Left lobe of liver (tissue), 2 donors: ENCODE measurements at places on chromosomes 3 and 15.

DNA sequence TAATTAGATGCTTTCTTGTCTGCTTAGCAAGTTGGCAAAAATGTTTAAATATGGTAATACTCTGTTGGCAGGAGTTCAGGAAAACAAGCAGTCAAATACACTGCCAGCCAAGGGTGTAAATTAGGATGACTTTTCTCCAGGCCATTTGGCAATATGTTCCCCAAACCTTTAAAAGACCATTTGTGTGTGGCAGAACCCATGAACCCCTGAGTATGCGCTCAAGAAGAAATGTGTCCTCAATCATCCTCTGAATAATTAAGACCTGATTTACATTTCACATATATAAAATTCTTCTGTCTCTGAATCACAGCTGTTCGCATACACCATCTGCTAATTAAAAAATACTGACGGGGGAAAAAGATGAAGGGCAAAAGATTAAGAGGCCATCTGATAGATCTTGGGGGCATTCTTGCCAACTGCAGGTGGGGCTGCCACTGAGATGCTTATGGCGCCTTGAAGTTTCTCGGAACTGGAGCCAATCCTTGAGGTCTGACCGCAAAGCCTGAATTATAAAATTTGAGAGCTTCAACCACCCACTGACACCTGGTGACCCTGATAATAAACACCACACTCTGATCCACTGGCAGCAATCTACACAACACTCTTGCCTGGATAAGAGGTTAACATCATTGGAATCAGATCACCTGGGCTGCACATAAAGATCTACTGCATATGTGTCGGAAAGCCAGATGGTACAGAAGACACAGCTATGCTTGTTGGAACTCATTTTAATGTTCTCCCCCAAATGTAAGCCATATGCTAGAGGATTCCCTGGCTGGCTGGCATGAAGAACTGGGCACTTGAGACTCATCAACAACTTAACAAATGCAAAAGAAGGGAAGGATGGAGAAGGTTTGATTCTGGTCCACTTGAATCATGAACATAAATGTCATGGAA is 190.6 kb downstream of the OSBPL10 start:
- DNase-seq = no peak

DNA sequence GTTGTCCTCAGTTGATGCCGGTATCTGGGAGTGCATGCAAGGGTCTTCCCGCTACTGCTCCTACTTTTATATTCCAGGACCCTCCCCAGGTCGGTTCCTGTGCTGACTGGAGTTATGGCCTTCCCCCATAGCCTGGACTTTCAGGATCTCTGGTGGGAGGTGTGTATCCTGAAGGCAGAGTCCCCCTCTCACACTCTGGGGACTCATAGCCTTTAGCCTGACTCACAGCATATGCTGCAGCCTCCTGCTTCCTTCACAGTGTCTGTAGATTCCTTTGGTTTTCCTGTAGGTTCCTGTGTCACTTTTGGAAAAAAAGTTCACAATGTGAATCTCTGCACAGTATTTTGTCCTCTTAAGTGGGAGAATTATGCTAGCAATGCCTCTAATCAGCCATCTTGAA is 180.6 kb upstream of the RBMS3 start:
- no peak for DNase-seq

DNA sequence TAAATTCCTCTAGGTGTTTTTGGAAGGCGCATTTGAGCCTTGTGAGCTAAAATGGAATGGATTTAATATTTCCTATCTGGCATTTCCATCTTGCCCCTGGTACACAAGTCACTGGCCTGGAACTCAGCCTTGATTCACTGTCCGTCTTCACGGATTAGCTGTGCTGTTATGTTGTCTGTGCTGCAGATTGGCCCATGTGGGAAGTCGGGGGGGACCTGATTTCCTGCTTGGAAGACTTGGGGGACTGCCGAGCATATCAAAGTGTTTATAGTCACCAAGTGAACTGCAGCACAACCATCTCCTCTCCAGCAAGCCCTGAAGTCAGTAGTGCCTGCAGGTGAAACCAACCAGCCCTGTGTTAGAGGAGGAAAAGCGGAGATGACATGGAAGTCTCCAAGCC is 12.2 kb downstream of the GHRL start:
- no peak for DNase-seq

- no peak for DNase-seq
Observed at GRCh38 chr3:127167315-127168043, 25.5 kb upstream of the PRR23E start.

DNA sequence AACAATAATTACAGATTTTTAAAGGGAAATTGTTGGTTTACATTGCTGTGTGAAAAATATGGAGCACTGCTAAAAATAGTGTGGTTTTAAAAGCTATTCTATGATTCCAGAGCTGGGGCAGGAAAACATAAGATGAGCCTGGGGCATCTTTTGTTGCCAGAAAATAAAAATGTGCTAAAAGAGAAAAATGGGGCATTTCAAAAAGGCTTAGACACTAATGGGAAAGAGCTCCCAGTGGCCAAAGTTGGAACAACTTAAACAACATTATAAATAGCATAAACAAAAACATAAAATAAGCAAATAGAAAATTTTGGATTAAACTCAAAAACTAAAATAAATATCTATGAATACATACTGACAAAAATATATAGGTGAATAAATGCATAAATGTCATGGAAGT is 478.9 kb downstream of the NLGN1 start:
- no peak for DNase-seq

DNA sequence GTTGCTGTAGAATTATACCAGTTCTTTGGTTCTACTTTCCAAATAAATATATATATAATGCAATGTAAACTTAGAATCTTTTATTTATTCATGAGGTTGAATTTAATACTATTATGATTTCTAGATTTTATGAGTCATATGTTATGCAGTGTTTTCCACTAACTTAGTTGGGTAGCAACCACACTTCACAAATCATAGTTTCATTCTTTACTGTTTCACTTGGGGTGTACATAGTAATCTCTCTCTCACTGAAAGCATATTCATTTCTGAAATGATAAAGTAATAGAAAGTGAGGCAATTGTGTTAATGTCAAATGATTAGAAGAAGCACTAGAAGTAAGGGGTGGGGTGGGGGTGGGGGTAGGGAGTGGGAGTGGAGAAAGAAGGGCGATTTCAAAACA is 52.6 kb downstream of the IQCH start:
- DNase-seq = no peak

DNA sequence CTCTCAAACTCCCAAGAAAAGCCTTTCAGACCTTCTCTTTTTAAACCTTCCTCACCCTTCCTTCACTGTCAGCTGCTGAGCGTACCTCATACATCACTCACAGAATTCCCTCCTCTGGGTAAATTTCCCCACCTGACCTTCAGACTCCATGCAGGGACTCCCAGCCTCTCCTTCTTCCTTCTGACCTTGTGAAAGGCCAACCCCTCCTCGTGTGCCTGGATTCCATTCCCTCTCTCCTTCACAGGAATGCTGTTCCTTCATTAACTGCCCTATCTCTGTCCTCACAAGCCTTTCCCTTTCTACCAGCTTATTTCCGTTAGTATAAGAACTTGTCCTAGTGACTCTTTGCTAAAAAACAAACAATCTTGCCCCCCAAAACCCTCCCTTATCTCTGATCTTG is 69.7 kb upstream of the MME start:
- DNase-seq = no peak

- no peak for DNase-seq
Observed at GRCh38 chr3:123123716-123124616, 57.1 kb downstream of the PDIA5 start.

- DNase-seq = no peak
Observed at GRCh38 chr3:63661242-63661641, 8.8 kb downstream of the SNTN start.

GRCh38 chr3:9976721-9977709 is 9.6 kb downstream of the EMC3 start:
- DNase-seq = peak; percentile 78

GRCh38 chr3:104582092-104582491 is 784.6 kb upstream of the ALCAM start:
- no peak for DNase-seq

GRCh38 chr15:90822204-90822955 is 46.0 kb upstream of the FURIN start:
- DNase-seq = no peak

- DNase-seq = peak; percentile 88
Observed at GRCh38 chr3:123653221-123653682, 68.4 kb upstream of the HACD2 start.

GRCh38 chr15:92822216-92823144 is 77.6 kb upstream of the CHD2 start:
- no peak for DNase-seq

DNA sequence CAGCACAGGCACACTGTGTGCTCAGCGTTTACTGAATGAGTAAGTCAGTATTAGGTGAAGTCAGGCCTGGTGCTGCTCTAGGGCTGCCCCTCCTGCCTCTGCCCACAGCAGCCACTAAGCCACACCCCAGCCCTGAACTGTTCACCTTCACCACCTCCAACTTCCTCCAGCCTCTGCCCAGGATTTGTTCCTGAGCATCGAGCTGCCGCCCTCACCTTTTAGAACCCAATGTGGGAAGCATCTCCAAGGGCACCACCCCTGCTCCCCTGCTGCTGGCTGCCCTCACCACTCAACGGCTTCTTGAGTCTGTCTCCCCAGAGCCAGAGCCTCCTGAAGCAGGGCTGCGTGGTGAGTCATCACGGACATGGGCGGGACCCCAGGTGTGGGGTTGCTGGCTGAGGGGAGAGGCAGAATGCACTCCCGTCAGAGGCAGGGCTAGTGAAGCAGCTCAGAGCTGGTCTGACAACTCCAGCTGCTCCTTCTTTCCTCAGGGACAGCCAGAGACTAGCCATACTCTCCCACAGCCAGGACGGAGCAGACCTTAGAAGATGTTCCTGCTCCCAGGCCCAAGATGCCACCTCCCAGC is 5.8 kb downstream of the HYAL2 start:
- no peak for DNase-seq

DNA sequence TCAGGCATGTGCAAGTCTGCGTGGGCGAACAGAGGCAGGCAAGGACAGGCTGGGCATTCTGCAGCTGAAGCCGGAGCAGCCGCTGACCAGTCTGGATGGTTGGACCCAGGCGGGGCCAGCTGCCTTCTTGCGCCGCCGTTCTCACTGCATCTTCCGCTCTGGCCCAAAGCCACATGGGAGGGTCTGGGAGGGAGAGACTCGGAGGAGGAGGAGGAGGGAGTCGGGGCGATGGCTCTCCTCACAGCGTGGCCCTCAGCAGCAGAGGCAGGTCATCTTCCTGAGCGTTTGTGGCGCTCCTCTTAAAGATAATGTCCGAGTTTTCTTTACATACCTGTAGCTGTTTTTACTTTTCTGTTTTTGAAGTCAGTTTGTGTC is 5.9 kb downstream of the CLK3 start:
- no peak for DNase-seq

DNA sequence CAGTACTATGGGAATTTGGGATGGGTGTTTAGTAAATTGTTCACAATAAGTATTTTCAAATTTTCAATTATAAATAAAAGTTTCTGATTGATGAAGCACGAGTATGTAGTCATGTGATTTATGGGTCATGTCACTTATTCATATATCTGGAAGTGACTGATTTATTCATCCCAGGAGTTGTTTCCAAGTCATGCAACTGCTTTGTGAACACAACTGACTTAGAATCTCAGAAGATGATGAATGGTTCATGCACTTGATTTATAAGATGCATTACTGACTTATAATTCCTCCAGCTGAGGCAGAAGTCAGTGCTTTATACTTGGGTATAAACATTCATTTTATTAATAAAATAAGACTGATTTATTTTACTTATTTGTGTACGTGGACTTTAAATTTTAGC is 137.8 kb upstream of the CBLB start:
- DNase-seq = no peak

GRCh38 chr15:37594417-37594816 is 340.0 kb upstream of the TMCO5A start:
- no peak for DNase-seq

DNA sequence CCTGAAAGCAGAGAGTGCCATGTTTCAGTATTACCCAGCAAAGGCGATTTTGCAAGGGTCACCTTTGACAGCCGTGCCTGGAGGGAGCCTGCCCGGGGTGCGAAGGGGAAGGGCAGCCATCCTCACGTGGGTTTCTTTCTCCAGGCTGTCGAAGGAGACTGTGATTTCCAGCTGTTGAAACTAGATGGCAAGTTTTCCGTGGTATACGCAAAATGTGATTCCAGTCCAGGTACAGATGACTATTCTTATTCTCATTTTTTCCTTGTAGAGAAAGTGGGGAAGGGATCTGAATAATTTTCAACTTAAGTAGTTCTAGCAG is 3.4 kb downstream of the AHSG start:
- no peak for DNase-seq

DNA sequence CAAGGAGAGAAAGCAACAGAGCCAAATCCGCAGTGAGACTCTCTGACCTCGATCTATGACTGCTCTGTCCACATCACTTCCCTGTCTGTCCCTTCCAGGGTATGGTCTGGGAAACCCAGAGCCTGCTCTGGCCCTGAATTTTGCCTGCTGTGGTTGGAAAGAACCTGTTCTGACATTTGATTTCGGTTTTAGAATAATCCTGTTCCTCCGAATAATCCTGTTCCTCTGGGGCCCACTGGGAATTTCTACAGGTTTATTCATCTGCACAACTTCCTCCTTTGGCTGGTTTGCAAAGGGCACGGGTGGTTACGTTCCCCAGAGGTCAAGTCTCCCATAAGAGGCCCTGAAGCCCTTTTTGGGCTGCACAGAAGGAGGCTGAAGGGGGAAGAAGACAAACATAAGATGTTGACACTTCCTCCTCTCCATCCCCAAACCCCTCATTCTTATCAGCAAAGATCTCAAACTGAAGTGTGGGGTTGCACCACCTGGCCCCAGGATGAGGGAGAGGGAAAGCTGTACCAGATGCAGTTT is 10.6 kb downstream of the LAMP3 start:
- no peak for DNase-seq

DNA sequence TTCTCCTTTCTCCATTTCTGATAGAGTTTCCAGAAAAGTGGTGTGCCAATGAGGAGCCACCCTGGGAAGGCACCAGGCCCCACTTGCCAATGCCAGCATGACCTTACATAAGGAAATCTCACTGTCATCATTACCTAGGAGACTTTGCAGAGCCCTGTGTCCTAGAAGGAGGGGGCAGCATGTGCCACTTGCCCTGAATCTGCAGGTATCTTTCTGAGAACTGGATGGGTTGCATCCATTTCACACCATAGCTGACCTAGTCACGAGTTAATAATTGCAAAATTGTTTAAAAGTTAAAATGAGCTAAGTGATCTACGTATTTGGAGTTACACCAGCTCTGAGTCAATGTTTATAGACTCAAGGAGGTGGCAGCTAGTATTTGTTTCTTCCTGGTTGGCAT is 14.3 kb downstream of the CA12 start:
- DNase-seq = no peak

GRCh38 chr3:190345027-190345821 is 23.0 kb upstream of the CLDN1 start:
- peak; percentile 69 for DNase-seq

DNA sequence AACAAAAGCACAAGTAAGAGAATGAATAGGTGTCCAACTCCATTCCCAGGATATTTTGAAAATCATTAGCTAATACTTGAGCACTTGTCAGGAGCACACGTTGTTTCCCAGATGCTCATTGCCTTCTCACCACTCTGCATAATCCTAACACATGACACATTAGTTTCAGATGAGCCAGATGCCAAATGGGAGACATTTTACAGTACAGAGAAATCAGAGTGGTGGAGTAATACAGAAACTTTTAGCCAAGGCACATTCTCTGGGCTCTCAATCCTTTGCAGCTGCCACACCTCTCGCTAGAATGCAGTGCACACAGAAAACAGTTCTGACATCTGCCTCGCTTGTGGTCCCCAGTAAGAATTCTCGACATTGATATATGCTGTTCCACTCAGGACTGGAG is 76.6 kb downstream of the P3H2 start:
- no peak for DNase-seq
